ENCODE measurements at places on chromosomes 7 and 10. TPM values are rescaled to one million over a fixed set of nuclear protein-coding genes. Genes with fewer than 3 reads are reported as not detected.

Gene CPA4
- 8.9 TPM for polyA plus RNA-seq

Gene CTAGE4
- polyA plus RNA-seq = not detected

Gene ABCB1
- 6.1 TPM for polyA plus RNA-seq

Gene ELFN1
- 11.8 TPM for polyA plus RNA-seq

Gene MCM10
- 0.70 TPM for polyA plus RNA-seq

Gene CLDN3
- not detected for polyA plus RNA-seq

Gene CDH23
- 8.7 TPM for polyA plus RNA-seq

Gene GATA3
- not detected for polyA plus RNA-seq

Data from neural cell (in vitro differentiated cells).